ENCODE measurements at places on chromosomes 12 and 14.

- DNase-seq = no peak
These were observed 15.8 kb downstream of the NID2 start for GRCh38 chr14:52053044-52053443.

GRCh38 chr12:132568301-132568700 is 42.1 kb downstream of the LRCOL1 start:
- no peak for DNase-seq

DNA sequence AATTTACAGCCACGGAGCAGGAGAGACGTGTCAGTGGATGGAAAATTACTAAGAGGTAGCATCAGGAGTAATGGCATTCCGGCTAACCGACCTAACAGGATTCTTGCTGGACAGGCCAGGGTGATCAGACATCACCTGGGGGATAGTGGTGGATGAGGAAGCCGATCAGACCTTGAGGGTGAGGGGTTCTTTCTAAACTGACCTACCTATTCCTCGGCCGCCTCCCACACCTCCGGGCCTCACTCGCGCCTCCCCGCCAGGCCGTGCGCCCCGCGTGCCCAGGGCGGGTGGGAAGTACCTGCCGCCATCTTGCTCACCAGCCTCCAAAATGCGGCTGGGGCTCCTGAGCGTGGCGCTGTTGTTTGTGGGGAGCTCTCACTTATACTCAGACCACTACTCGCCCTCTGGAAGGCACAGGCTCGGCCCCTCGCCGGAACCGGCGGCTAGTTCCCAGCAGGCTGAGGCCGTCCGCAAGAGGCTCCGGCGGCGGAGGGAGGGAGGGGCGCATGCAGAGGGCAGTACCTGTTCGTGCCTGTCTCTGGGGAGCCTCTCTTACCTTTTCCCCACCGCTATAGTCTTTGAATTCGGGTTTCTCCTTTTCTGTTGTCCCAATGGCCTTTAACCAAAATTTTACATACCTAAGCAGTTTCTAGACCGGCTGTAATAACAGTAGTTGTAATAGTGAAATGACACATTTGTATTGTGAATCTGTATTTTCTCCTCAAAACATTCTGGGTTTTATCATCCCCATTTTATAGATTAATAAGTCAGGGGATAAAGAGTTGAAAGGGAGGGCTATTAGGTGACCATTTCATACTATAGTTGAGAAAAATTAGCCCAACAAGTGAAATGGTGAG is at the start of gene TMPRSS12:
TMPRSS12 (plus strand) TSS at position 290 of the 857 bp plus-strand sequence; CDS start at position 329, 39 bp downstream.
- DNase-seq = no peak

DNA sequence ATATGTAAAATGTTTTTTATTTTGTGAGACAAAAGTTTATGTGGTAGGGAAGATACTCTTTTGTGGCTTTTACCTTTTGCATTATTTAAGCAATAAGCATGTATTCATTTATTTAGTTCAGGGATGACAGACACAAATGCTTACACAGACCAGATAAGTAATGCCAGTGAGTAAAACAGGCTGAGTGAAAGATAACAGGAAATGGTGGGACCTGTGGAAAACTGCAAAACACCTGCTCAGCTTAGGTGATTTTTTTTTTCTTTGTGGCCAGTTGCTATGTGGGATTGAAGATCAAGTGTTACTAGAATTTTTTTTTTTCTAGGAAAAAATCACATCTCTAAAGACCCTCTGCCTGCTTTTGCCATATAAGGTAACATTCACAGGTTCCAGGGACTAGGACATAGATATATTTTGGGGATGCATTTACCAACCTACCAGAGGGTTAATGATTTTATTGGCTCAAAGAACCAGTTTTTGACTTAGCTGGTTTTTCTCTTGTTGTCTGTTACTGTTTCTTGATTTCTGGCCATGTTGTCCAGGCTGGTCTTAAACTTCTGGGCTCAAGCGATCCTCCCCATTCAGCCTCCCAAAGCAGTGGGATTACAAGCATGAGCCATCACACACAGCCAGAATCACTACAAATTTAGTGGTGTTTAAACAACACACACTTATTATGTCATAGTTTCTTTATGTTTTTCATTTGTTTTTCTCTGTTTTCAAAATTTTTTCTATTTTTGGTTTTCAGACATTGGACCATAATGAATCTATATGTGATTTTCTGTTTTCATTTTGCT is 9.8 kb downstream of the PSMA6 start:
- no peak for DNase-seq

DNA sequence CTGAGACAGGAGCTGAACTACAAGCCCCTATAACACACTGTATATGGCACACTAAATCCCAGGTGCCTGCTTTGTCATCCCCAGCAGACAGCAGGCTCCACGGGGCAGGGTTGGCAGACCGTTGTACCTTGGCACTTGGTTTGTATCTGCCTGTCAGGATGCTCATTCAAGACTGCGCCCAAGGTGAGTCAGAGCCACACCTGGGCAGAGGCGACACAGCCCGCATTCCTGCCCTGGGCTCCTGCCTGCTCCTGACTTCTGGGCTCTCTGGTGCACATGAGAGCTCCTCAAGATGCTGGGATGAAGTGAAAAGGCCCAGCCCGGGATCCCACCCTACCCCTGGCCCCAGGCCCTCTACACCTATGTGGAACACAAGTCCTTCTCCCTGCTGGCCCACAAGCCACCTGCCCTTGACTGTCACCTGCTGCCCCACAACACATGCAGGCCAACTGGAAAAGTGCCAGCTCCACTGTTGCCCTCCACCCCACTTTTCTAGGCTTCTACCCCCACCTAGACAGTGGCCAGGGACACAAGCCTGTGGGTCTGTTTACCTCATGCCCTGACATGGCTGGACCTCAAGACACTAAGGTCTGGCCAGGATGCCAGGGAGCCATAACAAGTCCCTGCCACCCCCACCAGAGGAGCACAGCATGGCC is 30.8 kb upstream of the PNMA1 start:
- DNase-seq = no peak

- DNase-seq = no peak
These were observed 10.0 kb upstream of the DDX47 start for GRCh38 chr12:12803186-12803585.

DNA sequence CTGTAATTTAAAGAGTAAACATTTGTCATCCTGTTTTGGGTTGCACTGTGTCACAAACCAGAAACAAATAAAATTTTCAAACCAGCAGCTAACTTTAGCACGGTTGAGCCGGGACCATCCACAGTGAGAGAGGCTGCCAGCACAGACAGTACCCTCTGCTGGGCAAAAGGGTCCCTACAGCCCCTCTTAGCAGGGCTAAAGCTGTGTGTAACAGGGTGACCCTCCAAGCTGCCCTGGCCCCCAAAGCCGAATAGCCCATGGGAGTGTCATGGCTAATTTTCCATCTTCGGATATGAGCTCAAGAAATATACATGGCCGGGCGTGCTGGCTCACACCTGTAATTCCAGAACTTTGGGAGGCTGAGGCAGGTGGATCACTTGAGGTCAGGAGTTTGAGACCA is 157.1 kb upstream of the GRIN2B start:
- no peak for DNase-seq

GRCh38 chr12:42961395-42961794 is 371.8 kb upstream of the PRICKLE1 start:
- DNase-seq = no peak

GRCh38 chr12:92145481-92145730 is 240 bp downstream of the BTG1 start:
- no peak for DNase-seq

- DNase-seq = no peak
These were observed 17.5 kb downstream of the SLC38A4 start for GRCh38 chr12:46808317-46808716.

GRCh38 chr12:18332173-18332572 is 70.9 kb downstream of the PIK3C2G start:
- DNase-seq = no peak

- no peak for DNase-seq
These were observed 42.9 kb downstream of the HELB start for GRCh38 chr12:66345212-66345611.

DNA sequence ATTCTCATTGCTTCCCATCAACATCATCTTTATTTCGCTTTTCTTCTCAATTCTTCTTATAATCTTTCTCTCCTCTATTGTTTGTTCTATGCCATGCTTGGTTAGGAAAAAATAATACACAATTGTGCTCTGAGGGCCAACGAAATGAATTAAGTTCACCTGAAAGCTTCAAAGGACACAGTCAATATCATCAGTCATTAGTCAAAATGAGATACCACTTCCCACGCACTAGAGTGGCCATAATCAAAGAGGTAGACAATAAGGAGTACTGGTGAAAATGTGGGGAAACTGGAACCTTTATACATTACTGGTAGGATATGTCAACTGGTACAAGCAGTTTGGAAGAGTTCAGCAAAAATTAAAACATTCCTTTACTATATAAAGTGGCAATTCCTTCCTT is 91.5 kb downstream of the TMTC1 start:
- no peak for DNase-seq

DNA sequence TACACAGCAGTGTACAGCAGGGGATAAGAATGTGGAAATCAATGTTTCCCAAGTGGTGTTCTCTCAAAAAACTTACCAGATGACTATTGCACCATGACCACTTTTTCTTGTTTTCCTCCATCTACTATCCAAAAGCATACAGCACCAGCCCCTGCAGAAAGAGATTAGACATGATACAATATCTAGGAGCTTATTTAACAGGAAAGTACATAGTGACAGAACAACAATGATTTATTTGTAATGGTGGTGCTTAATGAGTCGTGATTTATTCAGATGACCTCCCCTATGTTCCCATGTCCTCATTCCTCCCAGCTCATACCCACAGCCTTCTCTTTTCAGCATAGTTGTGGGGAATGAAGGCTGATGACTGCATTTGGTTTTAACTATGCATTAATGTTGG is 413.6 kb downstream of the BTG1 start:
- no peak for DNase-seq

DNA sequence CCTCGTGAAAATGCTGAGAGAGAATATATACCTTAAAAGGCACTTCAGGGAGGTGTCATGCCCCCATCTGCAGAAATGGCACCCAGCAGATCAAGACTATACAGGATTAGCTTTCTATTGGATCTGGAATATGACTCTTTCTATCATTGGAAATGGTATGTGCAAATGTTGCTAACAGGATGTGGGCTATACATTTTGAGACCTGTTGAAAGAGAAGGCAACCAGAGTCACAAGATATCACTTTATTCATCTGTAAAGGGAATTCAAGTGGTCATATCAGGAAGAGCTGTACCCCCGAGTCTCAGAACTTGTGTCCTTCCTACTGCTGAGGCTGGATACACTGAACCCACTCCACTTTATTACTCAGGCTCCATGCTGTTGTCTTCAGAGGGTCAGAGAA is 46.1 kb upstream of the FRMD6 start:
- DNase-seq = no peak

- DNase-seq = no peak
These were observed 27.8 kb downstream of the CHGA start for GRCh38 chr14:92950773-92951172.

- DNase-seq = no peak
These were observed 227.1 kb upstream of the DDHD1 start for GRCh38 chr14:53380052-53380866.

DNA sequence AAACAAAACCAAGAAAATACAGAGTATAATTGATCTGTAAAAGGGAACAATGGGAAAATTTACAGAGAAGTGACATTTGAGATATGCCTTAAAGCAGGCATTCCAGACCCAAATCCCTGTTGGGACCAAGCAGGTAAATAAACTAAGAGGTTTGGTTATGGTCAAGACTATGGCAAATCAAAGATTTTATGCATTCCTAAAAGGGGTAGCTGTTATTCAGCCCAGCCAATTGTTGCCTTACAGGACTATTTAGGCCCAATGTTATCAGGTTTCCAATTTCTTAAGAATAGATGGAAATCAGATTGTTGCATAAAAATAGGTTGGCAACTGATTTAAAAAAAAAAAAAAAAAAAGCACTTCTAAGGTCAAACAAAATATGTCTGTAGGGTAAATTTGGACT is 5.3 kb downstream of the DNAI7 start:
- no peak for DNase-seq

GRCh38 chr14:72810201-72810600 is 83.7 kb downstream of the DPF3 start:
- no peak for DNase-seq

DNA sequence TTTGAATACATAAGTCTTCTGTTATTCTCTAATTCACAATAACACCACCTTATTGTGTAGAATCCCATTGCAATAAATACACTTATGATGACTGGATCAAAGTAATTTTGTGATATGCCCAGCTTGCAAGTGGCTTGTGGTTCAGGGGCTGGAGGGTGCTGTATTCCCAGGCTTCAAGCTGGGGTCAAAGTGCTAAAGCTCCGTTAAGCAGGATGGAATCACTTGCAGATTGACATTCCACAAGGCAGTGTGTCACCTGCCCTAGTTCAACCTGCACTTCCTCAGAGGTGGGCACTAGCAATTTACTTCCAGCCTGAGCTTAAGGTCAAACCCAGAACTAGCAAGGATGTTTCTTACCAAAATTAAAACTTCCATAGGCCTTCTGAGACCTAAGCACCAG is 166.6 kb downstream of the SSPN start:
- DNase-seq = no peak

GRCh38 chr14:90087433-90087832 is 25.6 kb downstream of the KCNK13 start:
- peak; percentile 55 for DNase-seq

- DNase-seq = no peak
These were observed 673.0 kb upstream of the FLRT2 start for GRCh38 chr14:84856751-84857534.

- no peak for DNase-seq
These were observed 55.0 kb downstream of the SVOP start for GRCh38 chr12:108965886-108966285.

- DNase-seq = no peak
These were observed 100.6 kb downstream of the DACT1 start for GRCh38 chr14:58738189-58738836.

DNA sequence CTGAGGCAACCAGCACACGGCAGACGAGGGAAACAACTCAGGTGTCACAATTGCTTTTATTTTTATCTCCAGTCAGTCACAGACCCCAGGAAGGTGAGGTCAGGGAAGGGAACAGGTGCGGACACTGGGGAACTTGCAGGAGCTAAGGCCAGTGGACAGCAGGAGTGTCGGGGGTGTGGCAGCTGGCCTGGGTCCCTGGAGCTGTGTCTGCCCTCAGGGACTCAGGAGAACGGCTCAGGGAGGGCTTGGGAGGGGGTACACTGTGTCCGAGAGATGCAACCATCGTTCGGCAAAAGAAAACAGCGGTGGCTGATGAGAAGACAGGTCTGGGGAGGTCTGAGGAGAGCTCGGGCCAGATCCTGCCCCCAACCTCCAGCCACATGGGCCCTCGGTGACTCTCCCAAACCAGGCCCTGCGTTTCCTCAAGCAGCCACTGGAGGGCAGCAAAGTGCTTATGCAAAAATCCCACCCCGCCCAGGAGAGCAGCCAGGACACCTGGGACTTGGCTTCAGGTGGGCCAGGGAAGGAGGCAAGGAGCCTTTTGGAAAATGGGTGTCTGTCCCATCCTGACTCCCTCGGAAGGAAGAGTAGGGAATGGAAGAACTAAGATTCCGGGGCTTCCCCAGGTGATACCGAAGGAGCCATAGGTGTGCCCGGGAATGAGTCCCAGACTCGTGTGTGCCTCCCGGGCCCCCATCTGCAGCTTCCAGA is 24.1 kb upstream of the BCDIN3D start:
- DNase-seq = peak; percentile 48

- DNase-seq = no peak
These were observed 31.5 kb downstream of the DTX1 start for GRCh38 chr12:113088037-113088436.

- no peak for DNase-seq
These were observed 1.2 kb downstream of the PSME2 start for GRCh38 chr14:24145219-24145618.

Measured in C1 segment of cervical spinal cord (tissue), 14 donors.